ENCODE measurements at places on chromosomes 16 and 17.

- DNase-seq: no peak
Observed at GRCh38 chr16:3857189-3858043, 23.1 kb downstream of the CREBBP start.

- no peak for DNase-seq
Observed at GRCh38 chr16:27786923-27787625, 237.1 kb downstream of the KATNIP start.

DNA sequence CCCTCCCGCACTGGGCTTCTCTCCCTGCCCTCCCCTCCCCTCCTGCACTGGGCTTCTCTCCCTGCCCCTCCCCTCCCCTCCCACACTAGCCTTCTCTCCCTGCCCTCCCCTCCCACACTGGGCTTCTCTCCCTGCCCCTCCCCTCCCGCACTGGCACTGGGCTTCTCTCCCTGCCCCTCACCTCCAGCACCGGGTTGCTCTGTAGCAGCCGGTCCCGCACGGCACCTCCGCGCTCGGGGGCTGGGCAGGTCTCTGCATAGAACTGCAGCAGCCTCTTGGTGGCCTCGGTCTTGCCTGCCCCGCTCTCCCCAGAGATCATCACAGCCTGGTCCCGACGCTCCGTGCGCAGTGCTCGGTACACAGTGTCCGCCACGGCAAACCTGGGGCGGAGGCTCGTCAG is 9.8 kb downstream of the MYO1C start:
- no peak for DNase-seq

- DNase-seq: no peak
Observed at GRCh38 chr16:75495076-75495674, at the start of gene CHST6. CHST6 (minus strand) TSS chr16:75495441; CDS start chr16:75479828, 15,613 bp downstream.

GRCh38 chr16:80500961-80501525 is 39.8 kb upstream of the DYNLRB2 start:
- DNase-seq: no peak

- no peak for DNase-seq
Observed at GRCh38 chr17:45230410-45230786, 8.7 kb downstream of the FMNL1 start.

- no peak for DNase-seq
Observed at GRCh38 chr17:44827863-44828262, 2.2 kb downstream of the GJC1 start.

- DNase-seq: no peak
Observed at GRCh38 chr17:15422392-15422965, 44.9 kb downstream of the CDRT4 start.

Measured in NCI-H2029 treated with DMSO at 0.1 percent for 48 hours (cell line).